ENCODE measurements at places on chromosomes 11 and 22.

DNA sequence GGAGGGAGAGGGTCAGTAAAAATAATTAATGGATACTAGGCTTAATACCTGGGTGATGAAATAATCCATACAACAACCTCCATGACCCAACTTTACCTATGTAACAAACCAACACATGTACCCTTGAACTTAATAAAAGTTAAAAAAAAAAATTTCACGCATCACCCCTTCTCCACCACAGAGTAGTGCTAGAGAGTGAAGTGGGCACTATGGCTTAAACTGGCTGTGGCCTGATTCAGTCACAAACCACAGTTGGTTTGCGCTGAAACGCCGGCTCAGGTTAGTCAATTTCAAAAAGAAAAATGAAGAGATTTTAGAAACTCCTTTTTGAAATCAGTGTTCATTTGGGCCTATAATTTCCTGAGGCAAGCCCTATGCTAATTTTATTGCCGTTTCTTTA, 144.3 kb downstream of the TRPC6 start:
- DNase-seq: no peak

DNA sequence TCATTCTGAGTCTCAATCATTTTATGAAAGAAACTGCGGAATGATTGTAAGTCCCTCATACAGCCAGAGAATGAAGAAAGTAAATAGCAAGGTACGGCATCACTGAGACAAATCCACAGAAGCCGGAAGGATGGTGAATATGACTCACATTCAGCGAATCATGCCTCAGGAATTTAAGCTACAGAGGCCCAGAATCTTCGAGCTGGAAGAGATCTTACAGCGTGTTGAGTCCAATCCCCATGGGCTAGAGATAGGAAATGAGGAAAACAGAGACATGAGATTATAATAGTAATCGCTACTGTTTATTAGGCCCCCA, 173.2 kb downstream of the KIF18A start:
- DNase-seq: no peak

- DNase-seq: no peak
Measured at GRCh38 chr11:130003717-130004001, 1.0 kb upstream of the PRDM10 start.

DNA sequence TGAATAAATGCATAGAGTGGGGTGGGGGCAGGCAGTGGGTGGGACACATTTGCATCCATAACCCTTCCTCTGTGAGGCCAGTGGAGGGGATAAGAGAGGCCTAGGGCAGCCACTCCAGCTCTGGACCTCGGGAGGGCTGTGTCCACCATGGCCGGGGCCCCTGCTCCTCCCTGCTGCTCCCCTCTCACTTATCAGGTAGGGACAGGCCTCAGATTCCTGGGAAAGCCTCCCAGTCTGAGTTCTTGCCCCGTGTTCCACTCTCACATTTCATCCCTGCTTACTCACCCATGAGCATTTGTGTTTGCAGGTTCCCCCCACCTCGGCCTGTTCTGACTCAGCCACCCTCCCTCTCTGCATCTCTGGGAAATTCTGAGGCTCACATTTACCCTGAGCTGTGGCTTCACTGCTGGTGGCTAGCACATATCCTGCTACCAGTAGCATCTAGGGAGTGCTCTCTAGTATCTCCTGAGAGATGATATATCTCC, 128.7 kb upstream of the TOP3B start:
- DNase-seq: no peak

DNA sequence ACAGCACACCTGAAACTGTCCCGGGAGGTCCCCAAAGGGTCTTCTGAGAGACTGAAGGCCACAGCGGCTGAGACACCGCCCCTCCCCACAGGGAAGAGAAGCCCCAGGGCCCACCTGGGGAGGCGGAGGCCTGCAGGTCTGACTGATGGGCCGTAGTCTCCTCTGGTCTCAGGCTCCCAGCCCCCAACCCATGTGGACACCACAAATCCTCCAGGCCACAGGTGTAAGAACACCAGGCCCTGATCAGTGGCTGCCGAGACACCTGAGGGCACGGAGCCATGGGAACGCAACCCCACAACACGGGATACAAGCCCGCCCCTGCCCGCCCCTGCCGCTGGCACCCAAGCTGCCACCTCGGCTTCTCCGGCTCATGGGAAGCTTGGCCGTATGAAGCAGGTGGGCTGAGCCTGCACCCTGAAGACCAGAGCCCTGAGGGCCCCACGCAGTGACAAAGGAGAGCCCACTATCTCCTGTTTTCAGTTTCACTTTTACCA, 46.3 kb downstream of the BRD1 start:
- DNase-seq: no peak

GRCh38 chr11:116648247-116649174, 124.3 kb downstream of the BUD13 start:
- no peak for DNase-seq

DNA sequence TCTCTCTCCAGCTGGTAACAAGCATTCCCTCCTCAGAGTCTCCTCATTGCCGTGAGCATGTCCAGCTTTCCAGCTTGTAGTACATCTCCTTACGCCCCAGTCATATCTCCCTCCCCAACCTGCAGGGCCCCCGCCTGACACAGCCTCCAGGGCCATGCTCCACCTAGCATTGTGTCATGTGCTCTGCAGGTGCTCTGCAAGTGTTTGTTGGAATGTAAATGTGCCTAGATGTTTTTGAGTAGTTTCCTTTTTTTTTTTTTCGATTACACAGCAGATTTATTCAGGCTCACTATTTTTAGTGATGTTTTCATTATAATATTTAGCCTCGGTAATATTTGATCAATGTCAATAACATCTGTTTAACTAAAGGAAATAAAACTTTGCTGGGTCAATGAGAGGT, 82.5 kb downstream of the NCAM1 start:
- DNase-seq: no peak

DNA sequence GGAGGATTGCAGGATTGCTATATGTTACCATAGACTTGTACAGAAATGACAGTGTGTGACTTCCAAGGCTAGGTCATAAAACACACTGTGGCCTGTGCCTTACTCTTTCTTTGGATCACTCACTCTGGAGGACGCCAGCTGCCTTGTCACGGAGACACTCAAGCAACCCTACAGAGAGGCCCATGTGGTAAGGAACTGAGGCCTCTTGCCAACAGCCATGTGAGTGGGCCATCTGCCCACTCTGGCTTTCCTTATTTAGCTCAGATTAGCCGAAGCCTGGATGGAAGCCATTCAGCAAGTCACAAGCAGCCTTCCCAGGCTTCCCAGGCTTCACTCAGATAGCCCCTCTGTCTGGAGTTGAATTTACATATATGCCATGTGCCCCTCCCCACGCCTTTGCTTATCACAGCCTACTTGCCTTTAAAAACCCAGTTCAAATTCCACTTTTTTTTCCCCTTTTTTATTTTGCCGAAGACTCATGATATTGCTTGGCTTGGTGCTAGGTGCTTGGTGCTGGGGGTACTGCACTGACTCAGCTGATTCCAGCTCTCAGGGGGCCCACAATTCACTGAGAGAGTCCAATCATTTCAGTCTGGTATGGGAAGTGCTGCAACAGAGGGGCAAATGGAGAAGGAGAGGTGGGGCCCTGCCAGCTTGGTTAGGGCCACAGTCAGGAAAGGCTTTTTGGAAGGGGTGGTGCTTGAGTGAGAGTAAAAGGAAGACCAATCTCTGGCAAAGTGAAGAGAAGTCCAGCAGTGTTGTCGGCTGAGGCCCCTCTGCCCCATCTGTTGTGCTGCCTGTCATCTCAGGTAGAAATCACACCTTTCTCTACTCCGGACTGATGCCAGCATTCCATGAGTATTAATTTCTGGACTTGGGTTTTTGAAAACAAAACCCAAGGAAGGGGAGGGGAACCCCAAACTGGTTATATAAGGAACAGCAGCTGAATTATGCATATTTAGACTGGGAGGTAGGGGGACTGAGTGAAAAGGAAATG, 14.5 kb upstream of the P4HA3 start:
- DNase-seq: no peak

DNA sequence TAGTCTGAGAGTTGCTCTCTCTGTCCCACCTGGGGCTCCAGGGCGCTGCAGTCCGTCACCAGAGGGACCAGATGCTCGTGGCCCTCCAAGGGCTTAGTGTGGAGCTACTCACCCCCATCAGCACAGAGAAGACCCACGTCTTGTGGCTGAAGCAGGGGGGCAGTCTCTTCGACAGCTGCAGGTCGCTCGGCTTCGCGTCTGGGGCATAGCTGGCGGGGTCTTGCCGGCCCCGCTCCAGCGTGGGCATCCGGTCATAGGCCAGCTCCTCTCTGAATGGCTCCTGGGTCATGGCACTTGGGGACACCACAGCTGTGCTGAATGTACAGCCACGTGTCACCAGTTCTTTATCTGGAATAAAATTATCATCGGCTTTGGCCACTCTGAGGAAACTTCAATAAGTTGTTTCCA, 608 bp downstream of the MLC1 start:
- DNase-seq: no peak

- no peak for DNase-seq
Measured at GRCh38 chr11:115803073-115803740, 299.0 kb upstream of the CADM1 start.

GRCh38 chr22:42303396-42304323, 33.2 kb upstream of the TCF20 start:
- no peak for DNase-seq

DNA sequence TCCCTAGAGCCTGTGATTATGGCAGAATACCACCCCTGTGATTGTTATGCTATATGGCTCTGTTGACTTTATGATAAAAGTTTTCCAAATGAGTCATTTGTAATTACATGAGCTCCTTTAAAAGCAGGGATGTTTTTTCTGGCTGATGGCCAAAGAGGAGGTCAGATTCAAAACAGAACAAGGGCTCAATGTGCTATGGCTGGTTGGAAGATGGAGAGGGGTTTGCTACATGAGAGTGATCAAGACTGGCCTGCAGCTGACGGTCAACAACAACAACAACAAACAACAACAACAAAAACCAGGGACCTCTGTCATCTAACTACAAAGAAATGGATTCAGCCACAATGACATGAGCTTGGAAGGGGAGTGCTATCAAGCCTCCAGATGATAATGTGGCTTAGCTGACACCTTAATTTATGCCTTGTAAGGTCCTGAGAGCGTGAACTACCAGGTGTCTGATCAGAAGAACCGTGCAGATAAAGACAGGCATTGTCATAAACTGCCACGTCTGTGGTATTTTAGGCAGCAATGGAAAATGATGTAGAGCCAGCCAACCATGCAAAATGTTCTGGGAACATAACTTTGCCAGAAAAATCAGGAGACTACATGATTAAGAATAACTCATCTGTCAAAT, 47.2 kb downstream of the PIWIL3 start:
- no peak for DNase-seq

DNA sequence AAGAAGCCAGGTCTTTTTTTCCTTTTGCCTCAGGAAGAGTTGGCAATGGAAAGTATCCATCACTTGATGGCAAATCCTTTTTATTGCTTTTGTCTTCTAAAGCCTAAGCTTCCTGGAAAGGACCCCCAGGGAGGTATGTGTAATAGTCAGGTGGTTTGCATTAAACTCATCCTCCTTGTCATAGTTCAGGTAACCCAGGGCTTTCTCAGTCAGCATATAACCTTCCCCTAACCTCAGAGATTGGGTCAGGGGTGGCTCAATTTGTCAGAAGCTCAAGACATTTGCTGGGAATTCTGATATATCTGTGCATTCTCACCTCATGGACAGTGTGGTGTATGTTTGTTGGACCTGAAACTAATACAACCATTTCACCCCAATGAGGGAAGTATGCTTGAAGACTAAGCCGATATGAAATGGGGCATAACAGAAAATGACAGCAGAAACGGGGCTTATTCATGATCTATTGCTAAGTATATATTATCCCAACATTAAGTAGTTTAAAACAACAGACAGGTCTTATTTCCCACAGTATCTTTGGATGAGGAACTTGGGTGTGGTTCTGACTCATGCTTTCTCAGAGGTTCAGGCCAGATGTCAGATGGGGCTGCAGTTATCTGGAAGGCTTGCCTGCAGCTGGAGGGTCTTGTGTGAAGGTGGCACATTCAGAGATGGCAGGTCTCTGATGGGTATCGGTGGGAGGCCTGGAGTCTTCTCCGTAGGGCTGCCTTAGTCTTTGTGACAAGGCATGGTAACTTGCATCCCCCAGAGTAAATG, 135.8 kb upstream of the SPON1 start:
- DNase-seq: no peak

DNA sequence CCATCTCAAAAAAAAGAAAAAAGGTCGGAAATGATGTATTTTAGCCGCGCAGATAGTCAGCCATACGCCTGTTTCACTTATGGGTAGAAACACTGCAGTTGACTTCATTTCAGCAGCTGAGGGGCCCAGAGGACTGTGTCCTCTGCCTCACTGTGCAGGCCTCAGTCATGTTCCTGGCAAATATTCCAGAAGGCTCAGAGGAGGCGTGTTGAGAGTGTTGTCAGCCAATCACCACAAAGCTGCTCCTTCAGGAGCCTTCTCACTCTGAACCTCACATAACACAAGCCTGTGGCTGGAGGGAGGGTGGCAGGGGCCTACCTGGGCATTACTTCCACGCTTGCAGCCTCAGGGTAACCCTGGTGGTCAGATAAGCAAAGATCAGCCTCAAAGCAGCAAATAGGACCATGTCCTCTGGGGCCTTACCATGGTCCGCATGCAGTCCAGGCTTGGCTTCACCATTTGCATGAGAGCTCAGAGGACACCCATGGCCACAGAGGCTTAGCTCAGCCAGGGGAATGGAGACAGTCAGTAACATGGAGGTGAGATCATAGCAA, 17.3 kb upstream of the TREH start:
- DNase-seq: no peak

DNA sequence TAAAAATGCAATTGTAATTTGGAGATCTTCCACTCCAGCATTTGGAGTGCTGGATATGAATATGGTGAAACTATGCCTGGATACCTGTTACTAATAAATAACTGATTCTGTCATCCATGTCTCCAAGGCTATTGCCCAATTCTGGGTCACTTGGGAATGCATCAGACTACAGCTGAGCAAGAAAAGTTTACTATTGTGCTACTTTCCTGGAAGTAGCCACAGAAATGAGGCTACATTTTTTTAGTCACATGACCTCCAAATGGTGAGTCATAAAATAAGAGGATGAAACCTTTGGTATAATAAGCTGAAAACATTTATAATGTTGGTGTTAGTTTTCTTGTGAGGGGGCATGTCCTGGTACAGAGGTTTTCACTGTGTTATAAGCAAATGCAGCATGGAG, 44.4 kb downstream of the DCDC1 start:
- no peak for DNase-seq

GRCh38 chr22:47195484-47196165, 433.2 kb downstream of the TBC1D22A start:
- no peak for DNase-seq

DNA sequence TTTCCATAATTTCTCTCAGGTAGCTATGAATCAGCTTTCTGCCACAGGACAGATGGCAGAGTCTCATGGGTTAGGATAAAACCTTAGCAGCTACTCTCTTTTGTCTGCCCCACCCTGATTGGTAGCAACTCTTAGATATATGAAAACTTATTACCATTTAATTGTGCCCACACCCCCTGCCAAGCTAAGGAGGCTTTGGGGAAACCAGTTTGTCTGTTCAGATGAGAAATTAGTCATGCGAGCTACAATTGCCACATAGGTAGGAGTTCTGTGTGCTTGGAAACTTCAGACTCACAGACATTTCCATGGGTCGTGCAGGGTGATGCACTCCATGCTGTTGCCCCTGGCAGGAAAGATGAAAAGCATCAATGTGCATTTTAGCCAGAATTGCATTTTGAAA, 39.9 kb downstream of the CD44 start:
- DNase-seq: no peak
